ENCODE measurements at places on chromosomes 2 and 18. TPM values are rescaled to one million over a fixed set of nuclear protein-coding genes. Genes with fewer than 3 reads are reported as not detected.

- no peak for DNase-seq
These were observed 165.4 kb upstream of the ZFP36L2 start for GRCh38 chr2:43391878-43392215.

- no peak for DNase-seq
These were observed 1.5 kb downstream of the IL1B start for GRCh38 chr2:112835061-112835501.

DNA sequence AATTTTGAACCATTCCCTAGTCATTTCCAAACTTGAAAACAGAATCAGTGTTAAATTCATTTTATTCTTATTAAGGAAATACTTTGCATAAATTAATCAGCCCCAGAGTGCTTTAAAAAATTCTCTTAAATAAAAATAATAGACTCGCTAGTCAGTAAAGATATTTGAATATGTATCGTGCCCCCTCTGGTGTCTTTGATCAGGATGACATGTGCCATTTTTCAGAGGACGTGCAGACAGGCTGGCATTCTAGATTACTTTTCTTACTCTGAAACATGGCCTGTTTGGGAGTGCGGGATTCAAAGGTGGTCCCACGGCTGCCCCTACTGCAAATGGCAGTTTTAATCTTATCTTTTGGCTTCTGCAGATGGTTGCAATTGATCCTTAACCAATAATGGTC lies 5.5 kb upstream of the MROH2A start:
- no peak for DNase-seq

GRCh38 chr2:187117483-187117882 lies 268.5 kb upstream of the ZSWIM2 start:
- no peak for DNase-seq

- DNase-seq = no peak
These were observed 334.5 kb downstream of the ARHGAP15 start for GRCh38 chr2:143463719-143464118.

DNA sequence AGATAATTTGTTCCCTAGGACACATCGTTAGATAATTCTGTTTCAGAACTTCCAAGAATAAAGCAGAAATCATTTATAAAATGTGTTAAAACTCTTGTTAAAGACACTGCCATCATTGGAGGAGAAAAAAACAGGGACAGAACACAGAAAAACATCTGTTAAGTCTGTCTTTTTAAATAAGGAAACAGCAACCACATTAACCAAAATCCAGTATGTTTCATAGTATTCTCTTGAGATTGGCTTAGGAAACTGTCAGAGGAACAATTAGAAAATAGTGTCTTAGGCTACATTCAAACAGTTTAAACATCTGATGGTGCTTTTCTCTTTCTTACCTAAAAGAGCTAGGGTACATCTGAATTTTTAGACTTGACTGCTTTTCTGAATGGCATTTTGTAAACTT lies 81.6 kb downstream of the PMS1 start:
- no peak for DNase-seq

GRCh38 chr2:241214766-241215165 lies 26.3 kb downstream of the ANO7 start:
- DNase-seq = no peak

DNA sequence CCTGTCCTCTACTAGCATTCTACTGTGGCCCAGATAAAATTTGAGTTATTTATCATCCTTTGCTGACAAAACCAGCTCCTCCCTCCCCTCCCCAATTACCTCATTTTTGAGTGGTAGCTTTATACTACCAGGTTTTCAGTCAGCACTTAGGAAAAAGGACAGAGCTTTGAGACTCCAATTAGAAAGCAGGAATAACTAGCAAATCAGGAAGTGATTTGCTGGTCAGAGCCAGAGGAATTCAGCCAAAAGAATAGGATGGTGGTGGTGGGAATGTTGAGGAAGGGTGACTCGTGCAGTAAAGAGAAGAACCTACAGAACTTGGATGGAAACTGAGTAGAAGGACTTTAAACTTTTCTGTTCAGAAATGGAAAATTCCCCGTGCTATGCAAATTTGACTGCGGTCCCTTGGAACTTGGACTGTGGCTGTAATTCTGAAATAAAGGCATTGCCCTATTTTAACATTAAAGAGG lies 3.7 kb downstream of the MYL12B start:
- no peak for DNase-seq

DNA sequence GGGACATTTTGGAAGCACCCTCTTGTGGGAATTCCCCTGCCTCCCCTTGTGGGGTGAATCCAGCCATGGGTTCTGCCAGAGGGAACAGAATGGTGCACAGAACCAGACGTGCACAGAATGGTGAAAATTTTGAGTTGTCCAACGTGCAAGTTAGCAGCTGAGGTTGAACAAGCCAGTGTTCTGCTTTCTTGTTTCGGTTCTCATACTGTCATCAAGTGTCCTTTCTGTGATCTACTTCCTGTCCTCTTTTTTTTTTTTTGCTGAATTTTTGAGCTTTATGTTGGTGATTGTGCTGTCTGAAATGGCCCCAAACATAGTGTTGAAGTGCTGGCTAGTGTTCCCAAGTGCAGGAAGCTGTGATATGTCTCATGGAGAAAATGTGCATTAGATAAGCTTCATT lies 21.5 kb upstream of the REEP1 start:
- DNase-seq = no peak

DNA sequence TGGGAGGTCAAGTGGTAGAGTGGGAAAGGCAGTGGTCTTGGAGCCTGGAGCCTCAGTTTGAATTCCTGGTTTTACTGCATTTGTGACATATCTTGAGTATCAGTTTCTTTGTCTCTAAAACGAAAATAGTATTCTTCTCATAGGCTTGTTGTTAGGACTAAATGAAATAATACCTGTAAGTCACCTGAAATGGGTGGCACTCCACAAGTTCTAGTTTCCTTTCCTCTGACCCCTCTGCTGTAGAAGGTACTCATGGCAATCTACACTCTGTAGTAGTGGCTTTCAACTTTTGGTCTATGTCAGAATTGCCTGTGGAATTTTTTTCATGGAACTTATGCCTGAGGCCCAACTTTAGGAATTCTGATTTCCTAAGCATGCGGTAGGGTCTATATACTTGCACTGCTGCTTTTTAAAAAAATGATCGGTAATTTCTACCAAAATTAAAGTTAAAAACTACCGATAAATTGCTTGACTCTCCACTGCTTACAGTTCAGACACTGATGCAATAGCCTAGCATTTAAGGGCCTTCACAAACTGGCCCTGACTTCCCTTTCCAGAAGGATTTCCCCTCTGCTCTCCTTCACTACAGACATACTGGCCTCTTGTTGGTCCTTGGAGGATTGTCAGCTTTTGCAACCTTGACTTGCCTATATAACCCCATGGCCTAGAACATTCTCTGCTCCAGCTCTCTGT lies 47.2 kb downstream of the PLEK start:
- no peak for DNase-seq

DNA sequence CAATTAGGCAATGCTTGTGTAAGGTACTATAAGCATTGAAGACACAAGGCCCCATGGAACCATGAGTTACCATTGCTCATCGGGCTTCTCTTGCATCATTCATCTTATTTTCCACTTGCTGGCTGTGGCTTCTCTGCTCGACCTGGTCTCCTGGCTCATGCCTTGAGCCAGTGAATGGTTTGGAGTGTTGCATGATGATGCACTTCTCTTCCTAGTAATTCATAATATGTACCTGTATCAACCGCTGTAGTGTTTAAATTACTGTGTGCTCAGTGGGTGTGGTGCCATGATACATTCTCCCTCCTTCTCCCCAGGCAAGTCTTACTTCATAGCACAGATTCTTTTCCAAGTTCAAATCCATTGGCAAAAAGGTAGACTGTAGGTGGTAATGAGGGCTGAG lies 66.8 kb downstream of the ABCA12 start:
- no peak for DNase-seq

GRCh38 chr2:202387608-202388342 lies 11.6 kb downstream of the BMPR2 start:
- DNase-seq = no peak

- no peak for DNase-seq
These were observed 2.0 kb downstream of the NPPC start for GRCh38 chr2:231923951-231924888.

- DNase-seq = peak; percentile 29
These were observed 679 bp downstream of the TSGA10 start for GRCh38 chr2:99153921-99154604.

DNA sequence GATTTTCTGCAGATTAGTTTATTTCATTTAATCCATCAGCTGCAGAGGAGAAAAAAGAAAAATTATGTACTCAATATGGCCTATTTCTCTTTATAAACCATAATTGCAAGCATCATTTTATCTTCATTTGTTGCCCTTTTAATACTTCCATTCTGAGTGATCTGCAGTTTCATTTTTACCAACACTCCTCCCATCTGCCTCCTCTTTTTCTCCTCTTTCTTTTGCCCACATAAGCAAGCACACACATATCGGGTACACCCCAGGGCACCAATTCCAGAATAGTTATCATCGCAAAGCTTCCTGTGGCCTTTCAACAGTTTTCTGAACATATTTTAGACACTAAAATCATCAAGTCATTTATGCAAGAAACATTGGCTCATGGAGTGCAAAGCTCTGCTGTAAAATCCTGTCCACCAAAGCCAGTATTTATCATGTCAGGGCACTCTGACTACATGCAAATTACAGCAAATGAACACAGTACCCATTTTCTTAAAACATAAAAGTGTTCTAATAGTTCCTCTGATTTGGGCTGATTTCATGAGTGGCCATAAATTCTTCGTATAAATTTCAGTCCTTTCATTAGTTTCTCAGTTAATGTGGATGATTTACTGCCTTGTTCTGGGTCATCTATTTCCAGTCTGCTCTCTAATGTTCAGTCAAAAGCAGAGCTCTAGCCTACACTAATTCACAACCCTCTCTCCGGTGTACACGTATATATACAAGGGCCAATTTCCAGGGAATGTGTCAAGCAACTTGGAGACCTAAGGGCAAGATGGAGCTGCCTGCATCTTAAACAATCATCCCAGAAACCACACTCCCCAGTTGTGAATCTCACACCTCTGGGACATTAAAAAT lies 281.3 kb downstream of the STK39 start:
- DNase-seq = no peak

DNA sequence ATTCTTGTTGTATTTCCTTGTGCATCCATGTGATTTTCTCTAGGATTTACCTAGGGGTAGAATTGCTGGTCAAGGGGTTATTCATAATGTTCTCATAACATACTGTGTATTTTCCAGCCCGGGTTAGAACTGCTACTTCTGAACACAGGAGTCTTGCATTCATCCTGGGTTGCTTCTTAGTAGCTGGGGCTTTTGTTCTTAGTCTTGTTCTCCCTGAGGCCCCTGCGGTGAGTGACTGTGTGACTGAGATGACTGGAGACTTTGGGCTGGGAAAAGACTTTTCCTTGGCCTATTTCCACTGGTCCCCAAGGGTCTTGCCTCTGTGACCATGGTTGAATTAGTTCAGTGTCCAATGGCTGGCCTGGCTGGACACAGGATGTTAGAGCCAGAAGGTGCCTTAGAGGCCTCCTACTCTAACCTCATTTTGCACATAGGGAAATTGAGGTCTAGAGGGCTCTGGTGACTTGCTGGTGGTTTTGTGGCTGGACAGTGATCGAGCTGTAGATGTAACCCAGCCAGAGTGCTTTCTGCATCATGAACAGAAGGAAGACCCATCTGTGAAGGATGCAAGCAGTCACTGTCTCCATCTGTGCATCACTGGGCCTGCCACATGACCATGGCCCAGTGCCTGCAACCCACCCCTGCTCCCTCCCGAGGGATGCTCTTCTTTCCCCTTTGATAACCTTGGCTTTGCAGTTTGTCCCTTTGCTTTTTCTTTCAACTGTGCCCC lies 233.3 kb downstream of the FHOD3 start:
- no peak for DNase-seq

GRCh38 chr18:35592298-35592697 lies 10.8 kb downstream of the GALNT1 start:
- no peak for DNase-seq

- DNase-seq = peak; percentile 23
These were observed 18.6 kb downstream of the NRXN1 start for GRCh38 chr2:51013079-51013932.

GRCh38 chr2:26864226-26864625 lies 16.3 kb downstream of the DPYSL5 start:
- no peak for DNase-seq

- no peak for DNase-seq
These were observed 32.3 kb upstream of the IMPA2 start for GRCh38 chr18:11948852-11949523.

- no peak for DNase-seq
These were observed 31.1 kb downstream of the CTIF start for GRCh38 chr18:48569915-48570264.

GRCh38 chr2:174952607-174953006 lies 52.6 kb downstream of the CHN1 start:
- no peak for DNase-seq

Gene SP9
- total RNA-seq = not detected

Gene CYRIA
- total RNA-seq = 48.0 TPM

Gene RGPD3
- total RNA-seq = 0.67 TPM

Gene IRS1
- total RNA-seq = 61.9 TPM

Gene RTP5
- not detected for total RNA-seq

Gene AQP4
- total RNA-seq = 25.9 TPM

Gene SERPINB10
- not detected for total RNA-seq

Gene GNLY
- 0.63 TPM for total RNA-seq

Gene PDCD1
- 0.49 TPM for total RNA-seq

Gene UNC80
- 3.8 TPM for total RNA-seq

Gene GPR45
- not detected for total RNA-seq

Gene SLC19A3
- 0.89 TPM for total RNA-seq

Gene PUM2
- 102 TPM for total RNA-seq

Gene SPATS2L
- total RNA-seq = 66.9 TPM
